Frontal cortex (tissue), 4 donors: ENCODE measurements at places on chromosomes 13 and 19.

DNA sequence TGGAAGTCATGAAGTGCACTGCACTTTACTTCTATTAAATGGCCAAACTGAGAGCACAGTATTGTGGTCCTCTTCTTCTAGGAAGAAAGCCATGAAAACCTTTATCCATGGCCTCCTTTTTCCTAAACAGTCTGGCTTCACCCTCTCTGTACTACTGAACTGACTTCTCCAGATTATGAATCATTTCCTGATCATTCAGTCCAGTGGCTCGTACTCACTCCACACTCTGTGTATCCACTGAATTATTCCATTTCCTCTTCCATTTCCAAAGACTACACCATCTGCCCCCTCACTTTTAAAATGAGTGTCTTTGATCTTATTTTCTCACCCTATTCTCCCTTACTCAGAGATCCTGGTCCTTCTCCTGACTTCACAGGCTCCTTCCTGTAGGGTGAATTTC is 29.7 kb upstream of the FREM2 start:
- no peak for DNase-seq

- DNase-seq = no peak
These were observed 843.0 kb upstream of the ATXN8OS start for GRCh38 chr13:69264362-69265334.

- DNase-seq = no peak
These were observed 331.3 kb downstream of the KLF5 start for GRCh38 chr13:73390100-73390499.

DNA sequence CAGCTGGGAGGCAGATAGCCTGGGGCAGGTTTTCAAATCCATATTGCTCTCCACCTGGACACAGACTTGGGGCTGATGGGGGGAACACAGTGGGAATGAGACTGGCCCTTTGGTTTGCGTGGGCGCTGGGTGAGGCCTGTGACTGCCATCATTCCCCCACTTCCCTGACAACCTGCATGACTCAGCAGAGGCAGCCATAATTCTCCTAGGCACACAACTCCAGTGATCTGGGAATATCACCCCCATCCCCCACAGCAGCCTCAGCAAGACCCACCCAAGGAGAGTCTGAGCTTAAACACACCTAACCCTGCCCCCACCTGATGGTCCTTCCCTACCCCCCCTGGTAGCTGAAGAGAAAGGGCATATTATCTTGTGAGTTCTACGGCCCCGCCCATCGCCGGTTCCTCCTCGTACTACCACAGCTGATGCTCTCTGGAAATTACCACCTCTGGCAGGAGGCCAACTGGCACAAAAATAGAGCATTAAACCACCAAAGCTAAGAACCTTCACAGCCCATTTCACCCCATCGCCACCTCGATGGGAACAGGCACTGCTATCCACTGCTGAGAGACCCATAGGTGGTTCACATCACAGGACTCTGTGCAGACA is 71.0 kb downstream of the RNF17 start:
- DNase-seq = no peak

DNA sequence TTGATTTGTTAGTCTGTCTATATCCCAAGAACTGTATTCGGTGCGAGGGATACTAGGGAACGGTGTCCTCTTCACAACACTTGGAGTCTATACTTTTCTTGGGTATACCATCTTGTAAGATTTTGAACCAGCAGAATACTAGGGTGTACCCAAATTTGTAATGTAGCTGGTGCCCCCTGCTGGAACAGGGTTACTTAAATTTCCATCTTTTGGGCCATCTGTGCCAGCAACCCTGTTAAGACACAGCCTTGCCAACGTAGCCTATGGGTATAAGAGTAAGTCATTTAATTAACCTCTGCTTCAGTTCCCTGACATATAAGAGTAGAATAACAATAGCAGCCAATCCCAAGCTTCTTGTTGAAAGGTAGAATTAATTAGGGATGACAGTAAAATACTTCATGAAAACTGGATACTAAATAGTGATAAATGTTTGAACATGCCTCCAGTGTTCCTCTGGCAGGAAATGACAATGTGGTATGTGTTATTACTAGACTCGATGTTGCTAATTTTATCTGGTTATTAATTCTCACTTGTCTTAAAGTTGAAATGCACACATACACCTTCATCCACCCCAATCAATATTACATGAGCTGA is 607.6 kb downstream of the FGF9 start:
- no peak for DNase-seq
